Activated CD8-positive, alpha-beta memory T cell treated with anti-CD3 and anti-CD28 coated beads for 1 hour (primary cell): ENCODE measurements at places on chromosomes 5 and 9.

- no peak for DNase-seq
Observed at GRCh38 chr9:124259158-124259808, 1.5 kb downstream of the NEK6 start.

DNA sequence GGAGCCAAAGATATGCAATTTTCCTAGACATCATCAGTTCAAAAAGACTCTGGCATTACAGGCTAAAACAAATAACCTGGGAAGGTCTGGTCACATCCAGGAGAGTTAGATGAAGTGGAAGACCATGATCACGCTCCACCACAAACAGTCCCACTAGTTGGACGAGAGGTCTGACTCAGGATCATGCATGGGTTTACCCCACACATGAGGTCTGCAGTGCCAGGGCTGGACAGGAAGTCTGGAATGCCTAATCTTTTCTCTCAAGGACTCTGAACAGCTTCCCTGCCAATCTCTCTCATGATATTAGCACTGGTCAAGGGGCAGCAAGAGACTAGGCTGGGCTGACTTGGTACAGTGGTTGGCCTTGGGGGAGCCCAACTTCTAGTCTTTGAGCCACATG is 7.1 kb downstream of the PRUNE2 start:
- no peak for DNase-seq

GRCh38 chr9:120775859-120776258 is 17.4 kb downstream of the FBXW2 start:
- DNase-seq: no peak

DNA sequence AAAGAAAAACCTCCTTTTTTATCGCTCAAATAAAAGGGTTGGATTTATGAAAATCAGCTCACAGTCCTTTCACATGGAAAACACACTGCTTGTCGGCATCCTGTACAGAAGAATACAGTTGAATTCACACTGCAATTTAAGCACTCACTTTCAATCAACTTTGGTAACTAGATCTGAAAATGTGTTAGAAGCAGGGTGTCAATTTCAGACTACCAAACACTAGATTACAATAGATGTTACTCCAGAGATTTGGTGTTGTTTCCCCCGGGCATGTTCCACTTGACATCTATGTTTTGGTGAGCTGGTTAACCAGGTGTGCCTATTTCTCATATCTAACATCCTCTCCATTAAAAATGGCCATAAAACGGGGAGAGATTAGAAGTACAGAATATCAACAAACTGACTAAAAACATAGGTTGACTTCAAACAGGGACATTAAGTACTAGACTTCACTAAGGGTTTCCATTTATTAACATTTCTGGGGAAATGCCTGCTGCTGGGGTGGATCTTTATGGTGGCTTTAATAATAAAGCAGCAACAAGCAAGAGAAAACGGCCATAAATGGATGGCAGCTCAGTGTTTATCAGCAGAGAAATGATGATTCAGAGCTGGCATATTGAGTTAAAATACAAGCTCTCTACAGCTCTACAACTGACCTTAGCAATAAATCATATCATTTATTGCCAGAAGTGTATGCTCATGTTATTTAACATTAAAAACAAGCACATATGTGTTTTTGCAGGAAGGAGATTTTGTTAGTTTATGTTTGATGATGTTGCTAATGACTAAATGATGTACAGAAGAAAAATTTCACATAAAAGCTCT is 158.8 kb downstream of the SLF1 start:
- DNase-seq: no peak

DNA sequence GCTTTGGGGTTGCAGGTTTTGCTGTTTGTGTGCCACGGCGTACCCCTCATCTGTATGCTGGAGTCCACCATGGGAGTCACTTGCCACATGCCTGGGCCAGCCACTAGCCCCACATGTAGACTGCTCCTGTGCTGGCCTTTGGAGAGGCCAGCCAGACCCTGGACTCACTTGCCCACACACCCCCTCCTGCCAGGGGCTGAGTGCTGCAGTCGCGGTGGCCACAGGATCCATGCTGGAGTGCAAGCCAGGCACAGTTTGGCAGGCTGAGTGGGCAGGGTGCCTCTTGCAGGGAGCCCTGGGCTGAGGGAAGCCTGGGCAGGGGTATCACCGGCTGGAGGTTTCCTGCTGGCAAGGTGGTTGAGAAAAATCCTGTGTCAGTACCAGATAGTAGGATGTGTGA is 25.6 kb upstream of the GCNT1 start:
- no peak for DNase-seq

- no peak for DNase-seq
Observed at GRCh38 chr9:138048184-138048583, 170.6 kb downstream of the CACNA1B start.

DNA sequence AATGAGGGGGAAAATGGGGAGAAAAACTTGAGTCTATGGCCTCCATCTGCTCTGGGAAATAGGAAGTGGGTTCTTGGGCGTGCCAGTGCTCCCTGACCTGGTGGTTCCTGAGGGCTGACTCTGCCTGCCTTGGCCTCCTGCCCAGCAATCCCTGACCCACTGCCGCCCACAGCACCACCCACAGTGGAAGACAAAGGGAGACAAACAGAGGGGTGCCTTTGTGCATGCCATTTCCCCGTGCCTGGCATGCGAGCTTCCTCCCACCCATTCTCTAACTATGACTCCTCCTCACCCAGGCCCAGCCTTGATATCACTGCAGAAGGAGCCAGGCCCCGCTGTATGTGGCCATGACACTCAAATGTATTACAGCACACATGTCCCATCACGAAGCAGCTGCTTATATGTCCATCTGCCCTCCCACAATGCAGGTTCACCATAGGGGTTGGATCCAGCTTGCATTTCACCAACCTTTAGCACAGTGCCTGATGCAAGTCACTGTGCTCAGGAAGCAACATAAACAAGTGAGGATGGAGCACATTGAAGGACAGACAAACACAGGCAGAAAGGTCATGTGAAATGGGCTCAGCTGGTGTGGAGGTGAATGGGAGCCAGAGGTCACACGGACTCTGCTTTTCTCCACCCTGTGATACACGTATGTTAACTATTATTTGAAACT is 84.4 kb downstream of the ADRB2 start:
- DNase-seq: no peak

- no peak for DNase-seq
Observed at GRCh38 chr5:16149621-16150020, 30.0 kb downstream of the MARCHF11 start.

- DNase-seq: no peak
Observed at GRCh38 chr9:36946653-36947052, 87.4 kb downstream of the PAX5 start.
